ENCODE measurements at places on chromosomes 4 and X.

DNA sequence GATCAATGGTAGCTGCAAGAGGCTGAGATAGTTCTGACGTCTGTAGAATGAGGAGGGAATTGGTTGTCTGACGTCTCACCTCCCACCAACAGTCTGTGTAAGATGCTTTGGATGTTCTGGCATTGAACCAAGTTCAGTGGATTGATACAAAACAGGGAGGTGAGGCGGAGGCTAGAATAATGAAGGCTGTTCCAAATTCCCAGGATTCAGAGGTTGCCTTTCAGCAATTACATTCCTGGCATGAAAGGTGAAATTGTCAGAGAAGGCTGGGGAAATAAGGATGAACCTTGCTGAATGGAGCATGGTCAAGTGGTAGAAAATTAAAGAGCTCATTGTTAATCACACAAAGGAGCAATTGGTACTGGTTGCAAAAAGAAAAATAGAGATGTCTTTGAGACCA is 241.6 kb downstream of the FBXW7 start:
- no peak for DNase-seq

GRCh38 chrX:108070891-108071290 is 20.5 kb downstream of the PSMD10 start:
- peak; percentile 61 for DNase-seq

- DNase-seq, result peak; percentile 45
Observed at GRCh38 chrX:109890910-109891502, 111.9 kb upstream of the TMEM164 start.

- no peak for DNase-seq
Observed at GRCh38 chr4:47533689-47534347, 48.7 kb downstream of the ATP10D start.

- DNase-seq, result no peak
Observed at GRCh38 chr4:24894846-24895245, 18.0 kb downstream of the CCDC149 start.

- DNase-seq, result no peak
Observed at GRCh38 chr4:8722556-8722955, 130.0 kb downstream of the CPZ start.

DNA sequence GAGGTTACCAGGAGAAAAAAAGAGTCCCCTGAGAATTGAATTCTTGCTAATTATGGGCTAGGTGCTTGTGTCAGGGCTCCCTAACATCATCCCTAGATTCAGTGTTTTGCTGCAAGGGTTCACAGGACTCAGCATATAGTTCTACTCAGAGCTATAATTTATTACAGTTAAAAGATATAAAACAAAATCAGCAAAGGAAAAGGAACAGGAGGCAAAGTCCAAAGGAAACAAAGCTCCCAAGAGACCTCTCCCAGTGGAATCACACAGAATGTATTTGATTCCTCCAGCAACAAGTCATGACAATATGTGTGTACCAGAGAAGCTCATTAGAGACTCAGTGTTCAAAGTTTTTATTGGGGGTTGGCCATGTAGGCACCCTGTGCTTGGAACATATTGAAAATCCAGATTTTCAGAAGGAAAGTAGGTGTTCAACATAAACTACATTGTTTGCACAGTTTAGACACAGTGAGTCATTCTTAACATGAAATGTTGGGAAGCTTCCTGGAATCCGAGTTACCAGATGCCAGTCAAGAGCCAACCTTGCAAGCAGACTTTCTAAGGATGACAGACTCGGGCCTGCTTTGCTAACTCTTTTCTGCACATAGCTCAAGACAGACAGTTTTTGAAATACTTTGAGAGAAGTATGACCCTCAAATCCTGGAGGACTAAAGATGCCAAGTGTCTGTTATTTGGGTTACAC is 311.3 kb upstream of the EMCN start:
- peak; percentile 62 for DNase-seq

DNA sequence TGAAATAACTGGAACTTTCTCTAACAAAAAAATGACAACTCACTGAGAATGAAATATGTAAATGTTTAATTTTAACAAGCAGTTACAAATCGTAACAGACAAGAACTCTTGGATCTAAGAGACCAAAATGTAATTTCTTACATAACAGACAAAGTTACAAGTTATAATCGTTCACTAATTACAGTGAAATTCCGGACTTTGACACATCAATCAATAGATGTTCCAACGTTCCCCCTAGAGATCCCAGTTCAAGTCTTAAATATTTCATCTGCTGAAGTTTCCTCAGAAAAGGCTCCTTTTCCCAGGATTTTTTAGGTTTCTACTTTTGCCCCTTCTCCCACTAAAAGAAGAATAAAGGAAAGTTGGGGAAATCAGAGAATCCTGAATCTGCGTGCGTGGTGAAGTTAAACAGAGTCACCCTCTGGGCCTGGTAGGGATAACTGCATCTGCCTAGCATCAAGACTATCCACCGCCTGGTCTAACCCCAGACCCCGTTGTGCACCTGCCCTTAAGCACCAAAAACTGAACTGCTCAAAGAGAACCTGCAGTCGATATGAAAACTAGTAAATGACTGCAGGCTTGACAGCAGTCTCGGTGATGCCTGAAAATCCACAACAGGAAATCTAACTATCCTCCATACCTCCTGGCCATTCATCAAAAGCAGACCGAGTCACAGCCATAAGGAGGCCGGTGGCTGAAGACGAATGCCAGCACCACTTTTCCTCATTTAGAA is 2.3 kb downstream of the IRF2 start:
- no peak for DNase-seq

GRCh38 chr4:70877556-70877955 is 24.6 kb upstream of the MOB1B start:
- DNase-seq, result no peak

- no peak for DNase-seq
Observed at GRCh38 chr4:151743128-151743854, 17.5 kb downstream of the GATB start.

GRCh38 chrX:128781506-128781905 is 729.3 kb upstream of the ACTRT1 start:
- DNase-seq, result peak; percentile 42

DNA sequence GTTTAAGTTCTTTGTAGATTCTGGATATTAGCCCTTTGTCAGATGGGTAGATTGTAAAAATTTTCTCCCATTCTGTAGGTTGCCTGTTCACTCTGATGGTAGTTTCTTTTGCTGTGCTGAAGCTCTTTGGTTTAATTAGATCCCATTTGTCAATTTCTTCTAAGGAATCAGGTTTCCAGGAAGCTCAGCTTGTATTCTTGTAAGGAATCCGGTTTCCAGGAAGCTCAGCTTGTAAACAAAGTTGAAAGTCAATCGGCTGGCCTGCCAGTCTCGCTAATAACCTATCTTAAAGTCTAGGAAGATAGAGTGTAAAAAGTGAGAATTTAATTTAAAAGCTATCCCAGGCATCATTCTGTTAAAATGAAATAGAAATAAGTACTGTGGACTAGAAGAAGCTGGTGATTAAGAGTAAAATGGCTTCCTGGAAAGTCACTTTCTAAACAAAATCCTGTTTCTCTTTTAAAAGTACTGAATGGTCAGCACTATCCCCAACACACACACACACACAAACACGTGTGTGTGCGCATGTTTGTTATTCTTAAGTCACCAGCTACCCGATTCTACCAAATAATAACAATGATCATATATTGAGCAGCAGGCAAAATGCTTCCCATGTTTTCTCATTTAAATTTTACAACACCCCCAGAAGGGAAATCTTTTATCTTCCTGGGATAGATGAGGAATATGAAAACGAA is 171.7 kb downstream of the PAPSS1 start:
- peak; percentile 13 for DNase-seq

DNA sequence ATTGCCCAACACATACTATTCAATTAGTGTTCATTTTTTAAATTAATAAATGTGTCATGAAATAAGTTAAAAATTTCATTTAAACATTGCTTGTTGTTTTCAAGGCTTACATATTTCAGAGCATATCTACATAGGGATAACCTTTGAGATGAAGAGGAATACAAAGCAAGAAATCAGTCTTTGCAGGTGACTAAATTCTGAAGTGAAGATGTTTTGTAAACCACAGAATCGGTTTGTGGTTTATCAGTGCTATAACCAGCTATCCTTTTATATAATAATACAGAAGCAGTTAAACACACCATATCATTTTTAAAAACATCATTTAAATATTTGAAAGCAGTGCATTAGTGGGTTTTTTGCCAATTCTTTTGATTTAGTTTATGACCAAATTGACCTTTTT is 26.9 kb downstream of the FAM241A start:
- DNase-seq, result no peak

Data from HT1080 (cell line).